GM20000 (cell line): ENCODE measurements at places on chromosomes 3 and 15.

GRCh38 chr3:18217507-18218174, 207.5 kb downstream of the SATB1 start:
- DNase-seq, result no peak

DNA sequence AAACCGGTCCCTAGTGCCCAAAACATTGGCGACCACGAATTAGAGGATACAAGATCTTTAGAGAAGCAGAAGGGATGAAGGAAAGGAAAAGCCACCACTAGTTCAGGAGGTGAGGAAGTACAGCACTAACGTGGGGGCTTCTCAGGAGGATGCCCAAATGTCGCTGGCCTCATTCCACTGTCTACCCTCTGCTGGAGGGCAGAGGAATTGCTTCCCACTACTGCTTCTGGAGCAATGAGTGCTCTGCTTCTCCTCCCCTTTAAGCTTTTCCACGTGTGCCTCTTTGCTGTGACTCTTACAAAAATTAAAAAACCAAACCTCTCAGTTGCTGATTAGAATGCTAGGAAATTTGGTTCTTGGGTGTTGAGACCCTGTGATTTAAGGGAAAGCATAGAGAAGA, 281.3 kb downstream of the CLSTN2 start:
- peak; percentile 25 for DNase-seq

DNA sequence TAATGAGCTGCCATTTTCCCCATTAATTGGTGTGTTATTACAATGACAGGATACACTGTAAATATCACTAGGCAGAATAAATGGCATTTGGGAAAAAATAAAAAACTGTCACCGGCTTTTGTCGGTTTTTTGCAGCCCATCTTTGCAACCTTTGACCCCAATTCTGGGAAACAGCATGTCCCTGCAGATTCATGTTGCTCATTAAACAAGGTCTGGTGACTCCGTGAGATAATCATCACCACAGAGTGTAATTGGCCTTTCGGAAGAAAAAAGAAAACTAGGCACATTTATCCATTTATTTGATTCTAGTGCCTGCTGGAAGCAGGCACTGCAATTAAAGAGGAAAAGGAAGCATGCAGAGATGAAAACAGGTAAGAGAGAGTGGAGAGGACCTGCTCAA, 64.5 kb downstream of the TRAT1 start:
- no peak for DNase-seq

- DNase-seq, result peak; percentile 94
Measured at GRCh38 chr3:149129326-149130205, at the start of gene HPS3. Gene HPS3, plus strand, starts transcription at chr3:149129638. Its CDS starts 86 bp downstream, at chr3:149129724.

DNA sequence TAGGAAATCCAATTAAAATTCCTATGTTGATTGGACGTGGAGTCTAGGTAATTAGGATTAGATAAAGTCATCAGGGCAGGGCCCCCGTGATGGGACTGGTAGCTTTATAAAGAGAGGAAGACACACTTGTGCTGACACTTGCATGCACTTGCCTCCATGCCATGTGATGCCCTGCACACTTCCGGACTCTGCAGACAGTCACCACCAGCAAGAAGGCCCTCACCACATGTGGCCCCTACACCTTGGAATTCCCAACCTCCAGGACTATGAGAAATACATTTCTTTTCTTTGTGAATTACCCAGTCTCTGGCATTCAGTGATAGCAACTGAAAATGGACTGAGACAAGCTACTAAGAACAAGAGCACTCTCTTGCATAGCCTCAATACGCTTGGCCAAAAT, 90.6 kb downstream of the CRYGS start:
- DNase-seq, result no peak

DNA sequence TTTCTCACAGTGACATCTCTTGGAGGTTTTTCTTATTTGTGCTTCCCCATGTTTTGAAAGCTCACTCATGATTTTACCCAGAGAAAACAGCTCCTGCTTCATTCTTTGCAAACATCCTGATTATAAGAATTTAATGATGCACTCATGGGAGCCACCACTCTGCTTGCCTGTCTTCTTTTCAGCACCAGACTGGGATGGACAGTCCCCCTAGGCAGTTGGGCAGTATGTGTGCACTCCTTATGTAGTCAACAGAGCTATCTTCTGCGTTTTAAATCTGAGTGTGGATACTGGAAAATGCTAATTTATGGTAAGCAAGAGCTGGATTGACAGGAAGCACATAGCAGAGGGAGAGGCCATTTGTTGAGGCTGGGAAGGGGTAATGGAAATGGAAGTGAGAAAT, 276.1 kb downstream of the AGBL1 start:
- no peak for DNase-seq

DNA sequence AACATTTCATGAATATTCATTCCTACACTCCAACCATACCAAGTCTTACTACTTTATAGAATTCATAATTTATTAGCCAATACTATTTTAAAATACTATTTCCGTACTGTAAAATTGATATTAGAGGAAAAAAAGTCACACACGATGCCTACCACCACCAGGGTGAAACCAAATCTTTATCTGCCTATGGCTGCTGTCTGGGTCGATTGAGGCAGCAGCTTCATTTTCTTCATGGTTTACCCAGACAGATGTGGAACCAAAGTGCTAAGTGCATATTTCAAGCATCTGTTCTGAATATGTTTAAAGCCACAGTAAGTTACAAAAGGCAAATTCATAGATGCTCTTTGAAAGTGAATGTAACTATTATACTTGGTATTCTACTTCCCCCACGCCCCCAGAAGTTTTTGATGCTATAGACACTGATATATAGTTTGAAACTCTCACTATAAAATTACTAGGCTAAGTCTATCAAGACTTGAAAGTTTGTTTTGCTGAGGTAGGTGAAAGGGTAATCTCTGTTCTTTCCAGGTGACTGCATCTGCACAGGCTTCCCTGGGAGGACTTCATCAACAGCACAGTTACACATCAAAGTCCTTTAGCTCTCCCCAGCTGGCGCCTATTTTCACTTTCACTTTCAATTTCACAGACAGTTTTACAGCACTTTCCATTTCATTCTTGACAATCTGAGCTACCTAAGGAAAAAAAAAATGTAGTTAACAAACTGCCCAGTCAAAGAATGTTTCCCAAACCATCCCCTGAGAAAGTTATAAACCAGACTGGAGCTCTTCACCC, 113.9 kb downstream of the POLQ start:
- peak; percentile 66 for DNase-seq

DNA sequence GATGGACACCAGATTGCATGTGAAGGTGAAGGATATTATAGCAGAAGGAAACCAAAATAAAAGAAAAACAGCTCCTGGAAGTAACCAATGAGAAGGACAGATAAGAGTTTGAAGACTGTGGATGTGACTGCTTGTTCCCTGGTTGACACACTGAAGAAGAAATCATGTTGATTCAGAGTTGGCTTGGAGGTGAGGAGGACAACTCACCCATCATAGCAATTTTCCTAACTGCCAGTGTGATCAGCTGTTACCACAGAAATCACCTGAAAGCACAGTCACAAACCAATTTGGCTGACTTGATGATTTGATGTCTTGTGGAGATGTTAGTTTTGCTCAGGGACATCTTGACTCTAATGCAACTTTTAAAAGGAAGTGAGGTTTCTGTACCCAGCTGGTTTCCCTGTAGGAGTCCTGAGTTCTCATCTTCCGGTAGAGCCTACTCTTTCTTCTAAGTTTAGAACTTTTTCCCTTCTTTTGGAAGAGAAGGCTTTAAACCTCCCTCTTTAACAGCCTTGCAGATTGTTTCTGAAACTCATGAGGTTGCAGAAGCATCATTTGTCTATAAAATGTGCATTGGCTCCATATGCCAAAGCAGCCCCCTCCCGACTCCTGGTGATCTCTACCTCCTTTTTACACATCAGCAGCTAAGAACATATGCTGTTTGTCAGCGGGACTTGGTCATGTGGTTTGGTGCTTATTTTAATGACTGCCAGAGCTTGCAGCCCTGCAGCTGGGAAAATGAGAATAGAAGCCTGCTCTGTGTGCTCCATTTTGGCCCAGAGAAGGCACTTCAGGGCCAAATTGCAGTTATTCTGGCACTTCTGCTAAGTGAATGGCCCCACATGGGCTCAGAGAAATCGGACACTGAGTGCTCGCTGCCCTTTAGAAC, 10.3 kb downstream of the ATG7 start:
- DNase-seq, result no peak

DNA sequence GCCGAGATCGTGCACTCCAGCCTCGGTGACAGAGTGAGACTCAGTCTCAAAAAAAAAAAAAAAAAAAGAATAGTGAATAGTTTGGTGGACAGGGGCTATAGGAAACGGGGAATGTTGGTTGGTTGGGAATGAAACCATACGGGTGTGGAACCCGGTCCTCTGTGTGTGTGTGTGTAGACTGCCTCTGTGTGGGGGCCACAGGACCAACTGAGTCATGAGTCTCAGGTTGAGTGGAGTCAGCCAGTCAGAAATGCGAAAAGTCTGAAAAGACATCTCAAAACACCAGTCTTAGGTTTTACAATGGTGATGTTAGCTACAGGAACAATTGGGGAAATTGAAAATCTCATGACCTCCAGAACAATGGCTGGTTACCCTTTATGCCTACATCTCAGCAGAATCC, 44.5 kb downstream of the ZDHHC19 start:
- DNase-seq, result no peak
